ENCODE measurements at places on chromosomes 16 and 17.
A peak's percentile ranks its signal among the peaks of the same experiment; 100 is the strongest.

DNA sequence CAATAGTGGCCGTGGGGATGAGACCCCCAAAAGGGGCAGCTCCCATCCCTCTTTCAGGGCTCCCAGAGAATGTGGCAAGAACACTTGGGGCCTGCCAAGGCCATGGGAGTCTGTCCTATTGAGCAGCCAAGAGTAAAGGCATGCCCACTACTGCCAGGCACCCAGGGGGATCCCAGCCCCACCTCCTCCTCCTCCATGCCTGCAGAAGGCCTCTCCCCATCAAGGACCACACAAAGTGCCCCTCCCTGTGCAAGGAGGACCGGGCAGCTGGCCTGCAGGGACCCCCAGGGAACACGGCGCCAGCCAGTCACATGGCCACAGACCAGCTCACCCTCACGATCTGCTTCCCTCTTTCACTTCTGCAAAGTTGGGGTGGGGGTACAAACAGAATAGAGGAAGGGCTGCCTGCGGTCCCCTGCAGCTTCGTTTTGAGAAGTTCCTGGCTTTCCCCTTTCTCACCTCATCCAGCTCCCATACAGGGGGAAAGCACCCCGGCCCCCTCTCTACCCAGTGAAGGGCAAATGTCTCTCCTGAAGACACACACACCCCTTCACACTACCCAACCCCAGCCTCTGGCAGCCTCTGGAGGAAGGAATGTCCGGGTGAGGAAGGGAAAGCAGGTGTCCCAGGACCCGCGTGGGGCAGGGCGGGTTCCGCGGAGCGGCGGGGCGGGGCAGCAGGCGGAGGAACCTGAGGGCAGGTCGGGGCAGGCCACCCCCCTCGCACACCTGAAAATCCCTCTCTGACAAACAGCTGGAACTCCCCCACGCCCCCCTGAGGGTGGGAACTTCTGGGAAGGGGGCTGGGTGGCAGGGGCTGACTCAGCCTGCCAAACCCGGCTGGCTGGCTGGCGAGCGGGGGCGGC lies 2.0 kb downstream of the PPP1R9B start:
- peak; percentile 10 for ATAC-seq

GRCh38 chr17:44604768-44605485 lies 47.6 kb downstream of the FZD2 start:
- ATAC-seq: no peak

GRCh38 chr17:79255926-79256585 lies 181.4 kb downstream of the ENGASE start:
- no peak for ATAC-seq

GRCh38 chr17:21463204-21463661 lies 87.1 kb downstream of the KCNJ12 start:
- ATAC-seq: peak; percentile 7

- no peak for ATAC-seq
These were observed 17.0 kb downstream of the CHD9 start for GRCh38 chr16:53071748-53072301.

GRCh38 chr16:2720064-2720457 lies at the start of gene PRSS27:
Gene PRSS27 (minus strand): TSS chr16:2720224. CDS start chr16:2720160, 64 bp downstream.
- no peak for ATAC-seq

- no peak for ATAC-seq
These were observed 143.1 kb upstream of the CHMP6 start for GRCh38 chr17:80848449-80849102.

GRCh38 chr17:3802461-3803307 lies 1.7 kb upstream of the ITGAE start:
- no peak for ATAC-seq

DNA sequence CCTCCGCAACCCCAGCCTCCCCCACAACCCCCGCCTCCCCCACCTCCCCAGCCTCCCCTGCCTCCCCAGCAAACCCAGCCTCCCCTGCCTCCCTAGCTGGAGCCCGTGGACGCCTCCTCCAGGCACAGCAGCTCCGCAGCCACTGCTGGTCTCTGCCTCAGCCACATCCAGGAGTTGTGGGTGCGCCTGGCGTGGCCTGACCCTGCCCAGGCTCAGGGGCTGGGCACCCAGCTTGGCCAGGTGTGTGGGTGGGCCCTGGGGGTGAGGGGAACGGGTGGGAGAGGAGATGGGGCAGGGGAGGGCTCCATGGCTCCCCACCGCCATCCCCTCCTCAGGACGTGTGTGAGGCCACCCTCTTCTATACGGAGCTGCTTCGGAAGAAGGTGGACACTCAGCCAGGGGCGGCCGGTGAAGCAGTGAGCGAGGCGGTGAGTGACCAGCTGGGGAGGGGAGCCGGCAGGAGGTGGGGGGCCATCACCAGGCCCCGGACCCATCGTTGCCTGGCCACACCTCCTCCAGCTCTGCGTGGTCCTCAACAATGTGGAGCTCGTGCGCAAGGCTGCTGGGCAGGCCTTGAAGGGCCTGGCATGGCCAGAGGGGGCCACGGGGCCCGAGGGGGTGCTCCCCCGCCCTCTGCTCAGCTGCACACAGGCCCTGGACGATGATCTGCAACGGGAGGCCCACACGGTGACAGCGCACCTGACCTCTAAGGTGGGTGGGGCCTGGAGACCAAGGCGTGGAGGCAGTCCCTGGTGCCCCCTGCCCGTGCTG lies 5.8 kb downstream of the TSR3 start:
- ATAC-seq: no peak

GRCh38 chr17:62670202-62670821 lies 42.8 kb downstream of the MRC2 start:
- ATAC-seq: no peak

- ATAC-seq: no peak
These were observed 29.9 kb downstream of the NKD1 start for GRCh38 chr16:50578137-50578536.

DNA sequence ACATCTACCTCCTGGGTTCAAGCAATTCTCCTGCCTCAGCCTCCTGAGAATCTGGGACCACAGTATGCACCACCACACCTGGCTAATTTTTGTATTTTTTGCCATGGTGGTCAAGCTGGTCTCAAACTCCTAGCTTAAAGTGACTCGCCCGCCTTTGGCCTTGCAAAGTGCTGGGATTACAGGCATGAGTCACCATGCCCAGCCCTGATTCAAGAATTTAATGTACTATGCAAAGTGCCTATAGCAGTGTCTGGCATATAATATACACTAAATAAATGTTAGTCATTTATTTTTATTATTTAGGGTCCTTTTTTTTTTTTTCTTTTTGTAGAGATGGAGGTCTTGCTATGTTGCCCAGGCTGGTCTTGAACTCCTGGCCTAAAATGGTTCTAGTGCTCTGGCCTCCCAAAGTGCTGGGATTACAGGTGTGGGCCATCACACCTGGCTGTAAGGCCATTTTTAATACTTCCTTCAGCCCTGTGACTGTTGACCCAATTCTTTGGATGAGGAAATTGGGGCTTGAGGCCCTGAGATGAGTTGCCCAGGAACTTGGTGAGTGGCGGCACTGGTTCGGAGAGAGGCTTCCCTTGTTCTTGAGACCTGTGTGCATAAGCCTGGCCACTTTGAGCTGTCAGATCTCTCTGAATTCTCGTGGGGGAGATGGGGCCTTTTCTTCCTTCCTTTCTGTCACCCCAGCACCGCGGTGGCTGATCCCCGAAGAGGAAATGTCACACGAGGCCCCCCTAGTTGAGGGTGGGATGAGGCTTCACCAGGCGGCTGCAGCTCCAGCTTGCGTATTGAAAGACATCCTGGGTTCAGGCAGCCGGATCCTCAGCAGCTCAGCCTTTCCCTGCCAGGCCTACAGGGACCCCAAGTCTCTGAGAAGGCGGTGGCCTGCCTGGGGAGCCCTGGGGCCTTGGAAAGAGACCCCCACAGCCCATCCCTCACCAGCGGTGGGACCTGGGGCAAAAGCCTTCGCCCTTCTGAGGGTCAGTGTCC lies 38.7 kb downstream of the LAT start:
- no peak for ATAC-seq

GRCh38 chr17:65683428-65683827 lies 122.0 kb upstream of the AXIN2 start:
- no peak for ATAC-seq

DNA sequence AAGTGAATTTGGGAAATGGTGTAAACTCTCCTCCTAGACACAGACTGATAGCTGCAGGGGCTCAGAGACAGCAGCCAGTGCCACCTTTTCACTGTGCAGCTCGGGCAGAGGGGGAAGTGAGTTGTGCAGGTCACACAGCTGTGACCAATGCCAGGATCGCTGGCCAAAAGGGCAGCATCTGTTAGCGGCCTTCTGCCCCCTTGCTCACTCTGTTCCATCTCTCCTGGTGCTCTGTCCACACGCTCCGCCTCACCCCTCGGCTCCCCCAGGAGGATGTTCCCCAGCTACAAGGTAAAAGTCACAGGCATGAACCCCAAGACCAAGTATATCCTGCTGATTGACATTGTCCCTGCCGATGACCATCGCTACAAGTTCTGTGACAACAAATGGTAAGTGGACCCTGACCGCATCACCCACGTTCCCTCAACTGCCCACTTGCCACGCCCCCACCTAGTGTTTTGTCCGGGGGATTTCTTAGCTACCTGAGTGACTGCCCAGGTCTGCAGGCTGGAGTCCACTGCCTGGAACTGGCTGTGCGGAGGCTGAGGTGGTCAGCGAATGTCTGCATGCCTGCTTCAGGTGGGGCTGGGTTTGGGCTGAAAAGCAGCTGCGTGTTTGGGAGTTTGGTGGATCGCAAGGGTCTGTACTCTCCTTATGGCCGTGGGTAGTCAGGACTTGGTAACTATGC lies 13.5 kb downstream of the TBX4 start:
- no peak for ATAC-seq

GRCh38 chr16:57958544-57958943 lies 12.4 kb downstream of the CNGB1 start:
- ATAC-seq: no peak

DNA sequence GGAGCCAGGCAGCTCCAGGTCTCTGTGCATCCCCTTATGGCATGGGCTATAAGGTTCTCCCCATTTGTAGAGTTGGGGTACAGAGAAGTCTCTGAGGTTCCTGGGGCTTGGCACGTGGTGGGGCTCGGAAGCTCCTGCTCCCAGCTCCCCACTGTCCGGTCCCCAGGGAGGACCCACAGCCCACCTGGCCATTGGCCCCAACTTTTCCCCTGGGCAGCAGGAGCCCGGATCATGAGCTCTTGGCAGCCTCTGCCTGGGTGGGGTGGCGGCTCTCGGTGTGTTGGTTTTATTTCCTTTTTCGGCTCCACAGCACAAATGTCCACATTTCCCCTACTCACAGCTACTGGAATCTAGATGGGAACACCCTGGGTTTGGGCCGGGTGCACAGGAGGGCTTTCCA lies 30.5 kb downstream of the GSE1 start:
- ATAC-seq: no peak

- ATAC-seq: peak; percentile 96
These were observed at the start of gene ZFP90 for GRCh38 chr16:68538880-68539701. Gene ZFP90 (plus strand): TSS chr16:68539291. CDS start chr16:68539793, 502 bp downstream.

DNA sequence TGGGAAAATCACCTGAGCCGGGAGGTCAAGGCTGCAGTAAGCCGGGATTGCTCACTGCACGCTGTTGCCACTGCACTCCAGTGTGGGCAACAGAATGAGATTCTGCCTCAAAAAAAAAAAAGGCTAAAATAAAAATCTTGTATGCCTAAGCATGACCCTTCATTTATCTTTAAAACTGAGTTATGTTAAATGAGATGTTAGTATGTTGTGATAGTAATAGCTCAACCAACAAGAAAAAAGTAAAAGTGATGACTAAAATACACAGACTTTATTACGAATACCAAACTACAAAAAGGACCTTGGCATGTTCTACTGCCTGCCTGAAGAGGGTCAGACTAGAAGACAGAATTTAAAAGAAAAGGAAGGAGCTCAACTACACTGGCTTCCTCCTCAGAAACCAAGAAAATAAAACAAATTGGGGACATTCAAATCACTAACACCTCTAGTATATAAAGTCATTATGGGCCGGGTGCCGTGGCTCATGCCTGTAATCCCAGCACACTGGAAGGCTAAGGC lies 4.4 kb downstream of the SMURF2 start:
- ATAC-seq: no peak

- ATAC-seq: no peak
These were observed 248.6 kb downstream of the MAF start for GRCh38 chr16:79351927-79352326.

DNA sequence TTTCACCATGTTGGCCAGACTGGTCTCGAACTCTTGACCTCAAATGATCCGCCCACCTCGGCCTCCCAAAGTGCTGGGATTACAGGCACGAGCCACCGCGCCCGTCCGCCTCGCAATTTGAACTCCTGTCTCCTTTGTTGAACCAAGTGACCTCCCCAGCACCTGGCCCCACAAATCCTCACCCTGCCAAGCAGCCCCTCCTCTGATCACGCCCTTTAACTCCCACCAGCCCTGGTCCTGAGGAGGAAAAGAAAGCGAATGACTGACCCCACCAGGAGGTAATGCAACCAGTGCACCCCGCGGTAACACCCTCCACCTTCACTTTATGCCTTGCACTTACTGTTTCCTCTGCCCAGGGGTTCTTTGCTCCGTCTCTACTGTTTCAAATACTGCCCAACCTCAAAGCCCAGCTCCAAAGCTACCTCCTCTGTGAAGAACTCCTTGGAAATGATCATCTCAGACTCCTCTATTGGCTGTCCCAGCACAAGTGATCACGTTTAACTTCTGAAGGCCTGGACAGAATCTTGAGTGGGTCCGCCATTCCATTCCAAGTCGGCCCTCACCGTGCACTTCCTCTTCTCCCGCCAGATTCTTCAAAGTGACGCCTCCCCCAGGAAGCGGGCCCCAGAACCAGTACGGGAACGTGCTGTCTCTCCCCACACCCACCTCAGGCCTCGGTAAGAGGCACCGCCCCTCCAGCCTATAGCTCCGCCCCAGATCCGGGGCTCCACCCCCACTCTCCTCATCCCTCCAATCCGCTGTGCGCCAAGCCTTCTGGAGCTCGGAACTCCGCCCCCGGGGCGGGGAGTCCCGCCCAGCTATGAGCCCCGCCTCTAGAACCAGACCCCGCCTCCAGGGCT lies 4.4 kb downstream of the CD19 start:
- peak; percentile 97 for ATAC-seq

DNA sequence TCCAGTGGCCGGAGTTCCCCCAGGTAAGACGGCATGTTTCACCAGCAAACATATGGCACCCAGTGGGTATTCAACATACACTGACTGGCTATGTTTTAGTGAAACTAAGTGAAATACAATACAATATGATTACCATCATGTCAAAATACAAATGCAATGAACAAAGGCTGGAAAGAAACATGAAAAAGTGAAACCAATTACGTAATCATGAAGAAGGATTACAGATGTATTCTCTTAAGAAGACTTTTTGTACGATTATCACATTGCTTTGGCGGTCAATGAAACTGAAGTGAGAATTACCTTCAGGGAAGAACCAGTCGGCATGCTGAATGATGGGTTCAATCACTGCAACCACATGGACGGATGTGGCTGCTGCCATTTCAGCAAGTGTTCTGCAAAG lies 71.7 kb downstream of the ARHGAP17 start:
- ATAC-seq: no peak

DNA sequence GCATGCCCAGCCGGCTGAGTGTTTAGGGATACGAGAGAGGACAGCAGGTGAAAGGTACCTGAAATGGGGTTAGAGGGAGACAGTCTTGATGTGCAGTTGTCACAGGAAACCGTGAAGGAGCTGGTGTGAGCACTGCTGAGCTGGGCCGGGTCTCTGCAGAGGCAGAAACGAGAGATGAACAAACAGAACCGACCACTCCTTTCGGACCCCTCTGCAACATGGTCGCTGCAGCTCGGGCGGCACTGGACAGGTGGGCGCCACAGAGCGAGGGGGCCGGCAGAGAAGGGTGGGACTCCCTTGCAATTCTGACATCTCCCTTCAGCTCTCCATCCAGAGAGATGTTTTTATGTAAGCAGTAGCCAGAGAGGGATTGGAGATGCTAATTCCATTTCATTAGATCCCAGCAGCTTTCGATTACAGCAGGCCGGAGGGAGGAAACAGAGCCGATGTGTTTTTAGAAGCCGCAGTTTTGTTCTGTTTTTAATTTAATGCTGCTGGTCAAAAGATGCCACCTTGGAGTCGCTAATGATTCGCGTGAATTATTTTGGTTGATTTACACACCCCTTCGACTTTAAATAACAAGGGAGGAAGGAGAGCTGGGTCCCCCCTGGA lies 86.3 kb upstream of the RPL38 start:
- ATAC-seq: no peak

All from activated CD4-positive, CD25-positive, alpha-beta regulatory T cell treated with anti-CD3 and anti-CD28 coated beads, Interleukin-2, amount 50 U/mL, for 24 hours (primary cell).